ENCODE measurements at places on chromosomes 11 and 22. TPM values are rescaled to one million over a fixed set of nuclear protein-coding genes. Genes with fewer than 3 reads are reported as not detected.
A peak's percentile ranks its signal among the peaks of the same experiment; 100 is the strongest.

The MUC2 gene
- total RNA-seq, result 1,246 TPM

The TEX54 gene
- not detected for total RNA-seq

The SCUBE1 gene
- 20.9 TPM for total RNA-seq

The RPS6KA4 gene
- 33.6 TPM for total RNA-seq

The PTPN5 gene
- total RNA-seq, result 0.14 TPM

DNA sequence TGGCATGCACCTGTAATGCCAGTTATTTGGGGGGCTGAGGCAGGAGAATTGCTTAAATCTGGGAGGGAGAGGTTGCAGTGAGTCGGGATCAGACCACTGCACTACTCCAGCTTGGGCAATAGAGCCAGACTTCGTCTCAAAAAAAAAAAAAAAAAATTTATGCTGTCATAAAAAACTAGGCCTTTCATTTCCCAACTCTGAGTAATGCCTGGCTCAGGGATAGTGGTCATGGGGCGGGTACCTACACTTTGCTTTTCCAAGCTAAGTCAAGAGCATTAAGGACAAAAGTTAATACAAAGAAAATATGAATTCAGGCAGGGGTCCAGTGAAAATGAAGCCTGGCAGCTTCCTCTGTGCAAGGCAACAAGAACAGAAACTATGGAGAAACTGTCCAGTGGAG is 16.3 kb downstream of the CPSF7 start:
- DNase-seq, result no peak

GRCh38 chr11:73327812-73328364 is 19.8 kb downstream of the ARHGEF17 start:
- no peak for DNase-seq

- DNase-seq, result no peak
These were observed 13.3 kb upstream of the CD81 start for GRCh38 chr11:2363577-2364370.

DNA sequence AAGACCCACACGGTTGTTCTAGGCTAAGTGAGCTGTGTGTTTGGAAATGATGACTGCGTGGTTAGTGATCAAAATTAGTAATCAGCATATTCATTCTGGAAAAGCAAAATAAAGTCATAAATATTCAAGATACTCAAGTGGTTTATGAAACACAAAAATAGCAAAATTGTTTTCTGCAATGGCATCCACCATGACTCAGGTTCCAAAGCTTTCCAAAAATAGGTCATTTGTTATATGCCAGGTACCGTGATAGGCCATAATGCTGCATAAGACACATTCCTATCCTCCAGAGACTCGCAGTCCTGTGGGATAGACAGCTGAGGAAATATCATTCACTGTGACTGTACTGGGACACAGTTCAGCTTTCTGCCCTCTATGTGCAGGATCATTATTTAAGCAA is 2.4 kb upstream of the ATL3 start:
- no peak for DNase-seq

DNA sequence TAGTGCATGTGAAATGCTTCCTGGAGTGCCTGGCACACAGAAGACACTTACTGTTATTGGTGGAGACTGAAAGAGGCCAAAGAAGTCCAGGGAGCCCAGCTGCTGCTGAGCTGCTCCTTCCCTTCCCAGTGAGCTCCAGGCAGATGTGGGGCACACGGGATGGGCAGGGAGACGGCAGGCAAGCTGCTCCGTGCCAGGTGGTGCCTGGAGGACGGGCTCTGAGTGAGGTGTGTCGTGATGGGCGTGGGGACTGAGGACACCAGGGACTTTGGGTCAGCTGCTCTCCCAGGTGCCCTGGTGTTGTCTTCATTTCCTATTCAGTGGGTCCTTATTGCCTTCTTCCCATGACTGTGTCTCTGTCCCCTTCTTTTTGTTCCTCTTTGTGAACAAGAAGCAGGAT is 19.5 kb downstream of the TAB1 start:
- no peak for DNase-seq

- no peak for DNase-seq
These were observed 5.7 kb downstream of the MUC5AC start for GRCh38 chr11:1163321-1163910.

GRCh38 chr11:45580399-45580798 is 85.0 kb downstream of the CHST1 start:
- peak; percentile 5 for DNase-seq

DNA sequence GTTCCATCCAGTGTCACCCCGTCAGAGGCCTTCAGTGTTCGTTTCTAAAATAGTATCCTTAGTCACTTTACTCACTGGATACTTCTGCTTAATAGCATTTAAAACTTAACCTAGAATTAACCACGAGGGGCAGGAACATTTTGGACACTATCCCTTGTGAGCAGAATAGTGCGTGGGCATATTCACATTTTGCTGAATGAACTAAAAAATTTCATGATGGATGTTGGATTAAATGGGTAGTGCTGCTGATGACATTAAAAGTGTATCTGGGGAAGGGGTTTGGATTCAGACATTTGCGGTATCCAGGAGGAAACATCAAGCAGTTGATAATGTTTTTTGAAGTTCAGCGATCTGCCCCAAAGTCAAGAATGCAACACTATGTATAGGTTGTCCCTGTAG is 750 bp upstream of the NAT10 start:
- DNase-seq, result no peak

DNA sequence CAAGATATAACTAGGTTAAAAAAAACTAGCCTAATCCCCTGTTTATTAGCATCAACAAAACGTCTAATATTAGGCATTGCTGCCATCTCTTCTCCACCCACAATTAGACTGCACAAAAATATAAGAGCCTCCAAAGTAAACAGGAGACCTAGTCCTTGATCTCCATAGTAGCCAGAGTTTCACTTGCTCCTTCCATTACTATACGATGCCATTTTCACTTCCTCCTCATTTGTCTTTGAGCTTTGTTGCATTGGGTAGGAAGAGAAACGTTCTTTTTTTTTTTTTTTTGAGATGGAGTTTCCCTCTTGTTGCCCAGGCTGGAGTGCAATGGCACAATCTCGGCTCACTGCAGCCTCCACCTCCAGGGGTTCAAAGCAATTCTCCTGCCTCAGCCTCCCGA is 42.3 kb upstream of the RDX start:
- no peak for DNase-seq

DNA sequence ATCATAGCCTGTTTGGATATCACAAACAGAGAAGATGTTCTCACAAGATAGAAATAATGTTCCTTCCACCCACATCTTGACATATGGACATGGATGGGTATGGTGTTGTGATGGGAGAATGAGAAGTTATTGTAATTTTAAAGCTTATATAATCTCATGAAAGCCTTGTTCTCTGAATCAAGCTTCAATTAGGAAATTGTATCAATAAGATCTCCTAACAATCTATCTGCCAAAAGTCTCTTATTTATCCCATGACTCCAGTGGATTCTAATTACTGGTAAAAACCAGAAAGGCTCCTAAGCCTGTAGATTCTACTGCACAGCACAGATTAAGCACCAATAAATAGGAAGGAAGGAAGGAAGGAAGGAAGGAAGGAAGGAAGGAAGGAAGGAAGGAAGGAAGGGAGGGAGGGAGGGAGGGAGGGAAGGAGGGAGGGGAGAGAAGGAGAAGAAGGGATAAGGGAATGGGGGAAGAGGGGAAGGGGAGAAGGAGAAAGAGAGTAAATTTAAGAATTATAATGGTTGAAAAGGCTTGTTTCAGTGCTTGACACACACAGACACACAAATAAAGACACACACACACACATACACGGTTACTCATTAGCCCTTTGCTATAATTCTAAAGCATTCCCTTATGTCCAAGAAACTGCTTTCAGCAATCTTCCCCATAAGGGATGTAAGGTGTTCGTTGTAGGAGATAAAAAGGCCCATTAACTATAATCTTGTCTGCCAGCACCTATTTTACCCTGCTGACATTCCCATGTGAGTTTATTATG is 258.0 kb upstream of the API5 start:
- DNase-seq, result no peak

DNA sequence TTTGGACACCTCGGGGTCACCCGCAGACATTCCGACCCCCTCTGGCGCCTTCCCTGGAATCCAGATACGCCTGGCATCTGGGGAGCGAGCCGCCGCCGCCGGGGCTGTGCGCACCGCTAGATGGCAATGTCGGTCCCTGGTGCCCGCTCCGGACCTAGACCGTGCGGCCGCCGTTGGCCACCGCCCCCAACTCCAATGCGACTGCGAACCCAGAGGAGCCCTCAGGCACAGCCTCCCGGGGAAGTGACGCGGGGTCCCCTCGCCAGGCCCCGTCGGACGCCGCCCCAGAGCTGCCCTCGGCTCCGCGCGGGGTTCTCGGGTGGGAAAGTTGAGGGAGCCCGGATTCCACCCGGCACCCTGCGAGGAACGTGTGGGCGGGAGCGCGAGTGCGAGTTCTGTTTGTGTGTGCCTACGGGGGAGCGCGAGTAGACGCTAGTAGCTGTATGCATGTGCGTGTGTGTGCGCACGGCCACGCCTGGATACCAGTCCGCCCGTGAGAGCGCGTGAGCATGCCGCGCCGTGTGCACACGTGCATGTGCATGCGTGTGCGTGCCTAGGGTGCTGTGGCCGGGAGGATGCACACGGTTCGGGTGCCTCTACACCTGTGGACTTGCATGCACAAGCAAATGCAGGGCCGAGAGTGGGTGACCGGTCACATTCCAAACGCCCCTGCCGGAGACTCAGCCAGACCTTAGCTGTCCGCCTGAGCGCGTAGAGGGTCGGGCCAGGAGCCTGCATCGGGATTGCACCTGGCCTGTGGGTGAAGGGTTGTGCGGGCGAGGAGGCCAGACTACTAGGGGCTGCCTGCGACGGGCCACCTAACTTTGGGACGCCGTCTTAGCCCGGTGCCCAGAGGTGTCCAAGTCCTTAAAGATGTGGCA is 1.9 kb downstream of the CHRM4 start:
- DNase-seq, result no peak

- DNase-seq, result no peak
These were observed 20.9 kb upstream of the DGCR8 start for GRCh38 chr22:20058989-20059770.

- DNase-seq, result no peak
These were observed 68.4 kb downstream of the LARGE1 start for GRCh38 chr22:33851821-33852384.

GRCh38 chr22:19741053-19741452 is 17.7 kb downstream of the GP1BB start:
- DNase-seq, result no peak
